Non-pigmented ciliary epithelial cell (primary cell): ENCODE measurements at places on chromosomes 6 and 20.

DNA sequence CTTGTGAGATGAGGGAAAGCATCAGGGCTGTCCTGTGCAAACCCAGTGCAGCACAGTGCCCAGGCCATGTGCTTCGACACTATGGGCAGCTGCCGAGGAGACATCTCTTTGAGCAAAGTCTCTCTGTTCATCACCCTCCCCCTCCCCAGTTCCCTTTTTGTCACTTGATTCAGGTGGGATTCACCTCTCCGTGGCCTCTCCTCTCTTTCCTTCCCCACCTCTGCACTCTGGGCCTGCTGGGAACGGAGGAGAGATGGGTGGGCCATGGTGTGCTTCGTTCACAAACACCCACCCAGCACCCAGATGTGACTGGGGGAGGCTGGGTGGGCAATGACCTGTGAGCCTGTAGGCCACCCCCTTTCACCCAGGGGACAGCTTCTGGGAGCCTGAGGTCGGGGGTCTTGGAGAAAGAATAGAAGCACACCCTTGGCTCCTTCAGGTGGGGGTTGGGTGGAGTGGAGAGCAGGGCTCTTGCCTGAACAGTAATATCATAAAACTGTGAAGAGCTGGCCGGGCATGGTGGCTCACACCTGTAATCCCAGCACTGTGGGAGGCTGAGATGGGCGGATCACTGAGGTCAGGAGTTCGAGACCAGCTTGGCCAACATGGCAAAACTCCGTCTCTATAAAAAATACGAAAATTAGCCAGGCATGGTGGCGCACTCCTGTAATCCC is 33.5 kb upstream of the DLGAP4 start:
- no peak for DNase-seq

GRCh38 chr6:158014505-158015187 is 33.0 kb downstream of the SYNJ2 start:
- DNase-seq = no peak

DNA sequence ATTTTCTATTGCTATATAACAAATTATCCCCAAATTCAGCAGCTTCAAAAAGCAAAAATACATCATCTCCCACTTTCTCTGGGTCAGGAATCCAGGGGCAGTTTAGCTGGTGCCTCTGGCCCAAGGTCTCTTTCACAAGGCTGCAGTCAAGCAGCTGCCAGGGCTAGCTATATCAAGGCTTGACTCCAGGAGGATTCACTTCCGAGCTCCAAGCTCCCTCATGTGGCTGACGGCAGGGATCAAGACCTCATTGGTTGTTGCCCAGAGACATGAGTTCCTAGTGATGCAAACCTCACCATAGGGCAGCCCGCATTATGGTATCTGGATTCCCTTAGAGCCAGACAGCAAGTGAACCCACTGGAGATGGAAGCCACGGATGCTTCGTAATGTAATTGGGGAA is 1.3 kb upstream of the VNN1 start:
- DNase-seq = peak; percentile 41

DNA sequence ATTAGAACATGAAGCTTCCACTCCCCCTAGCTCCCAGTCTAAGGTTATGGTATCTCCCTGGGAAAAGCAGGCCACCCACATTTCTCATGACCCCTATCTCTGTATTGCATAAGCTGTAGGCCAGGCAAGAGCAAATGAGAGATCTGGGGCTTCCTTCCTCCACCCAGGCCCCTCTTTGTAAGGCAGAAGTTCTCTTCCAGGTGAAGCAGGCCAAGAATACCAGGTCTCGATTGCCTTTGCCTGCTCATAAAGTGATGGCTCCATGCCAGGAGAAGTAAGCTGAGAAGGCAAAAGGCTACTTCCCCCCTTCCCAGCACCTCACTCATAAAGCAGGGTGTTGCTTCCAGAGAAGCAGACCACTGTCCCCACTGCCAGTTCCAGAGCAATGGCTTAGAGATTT is 144.1 kb upstream of the KCNK16 start:
- DNase-seq = no peak

GRCh38 chr6:35497571-35498421 is 917 bp upstream of the TEAD3 start:
- DNase-seq = no peak

DNA sequence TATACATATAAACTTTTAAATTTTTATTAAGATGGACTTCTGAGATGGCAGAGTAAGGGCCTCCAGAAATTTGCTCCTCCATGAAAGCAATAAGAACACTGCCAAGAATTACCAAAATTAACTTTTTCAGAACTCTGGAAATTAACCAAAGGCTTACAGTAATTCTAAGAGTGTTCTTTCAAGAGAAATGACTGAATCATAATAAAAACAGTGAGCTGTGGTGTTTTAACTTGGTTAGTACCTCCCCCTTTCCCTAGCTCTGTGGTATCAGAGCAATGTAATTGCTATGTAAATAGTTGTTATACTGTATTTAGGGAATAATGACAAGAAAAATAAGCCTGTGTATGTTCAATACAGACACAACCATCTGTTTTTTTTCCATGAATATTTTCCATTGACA is 19.0 kb downstream of the HECA start:
- DNase-seq = no peak

DNA sequence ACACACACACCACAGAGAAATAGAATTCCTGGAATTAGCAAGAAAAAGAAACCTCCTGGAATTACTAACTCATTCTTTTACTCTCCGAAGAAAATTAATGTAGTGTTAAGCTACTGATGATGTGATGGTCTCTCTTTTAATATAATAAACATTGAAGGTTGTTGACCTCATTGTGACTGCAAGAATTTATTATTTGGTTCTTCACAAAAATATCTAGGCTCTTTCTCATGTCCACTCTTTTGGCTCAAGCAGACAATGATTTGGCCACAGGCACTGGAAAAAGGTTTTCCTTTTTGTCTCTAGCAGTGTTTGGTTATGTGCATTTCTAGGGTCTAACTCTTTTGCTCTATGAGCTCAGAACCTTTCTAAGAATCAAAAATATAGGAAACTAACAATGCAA is 811.9 kb downstream of the TENT5A start:
- DNase-seq = no peak

- no peak for DNase-seq
Measured at GRCh38 chr20:62159839-62160238, 16.3 kb downstream of the SS18L1 start.

DNA sequence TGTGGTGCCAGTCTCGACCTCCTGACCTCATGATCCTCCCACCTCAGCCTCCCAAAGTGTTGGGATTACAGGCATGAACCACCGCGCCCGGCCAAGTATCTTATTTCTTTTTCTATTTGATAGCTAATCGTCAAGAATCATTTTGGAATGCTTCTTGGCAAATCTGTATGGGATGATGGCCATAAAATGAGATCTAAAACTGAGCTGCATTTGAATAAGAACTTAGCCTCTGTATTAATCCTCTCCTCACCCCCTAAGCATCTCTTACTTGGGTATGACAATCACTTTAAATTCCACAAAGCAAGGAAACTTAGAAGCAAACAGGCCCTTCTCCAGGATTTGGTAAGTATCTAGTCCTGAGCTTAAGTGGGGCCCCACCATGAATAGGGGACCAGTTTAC is 108.9 kb upstream of the BTBD3 start:
- DNase-seq = no peak

DNA sequence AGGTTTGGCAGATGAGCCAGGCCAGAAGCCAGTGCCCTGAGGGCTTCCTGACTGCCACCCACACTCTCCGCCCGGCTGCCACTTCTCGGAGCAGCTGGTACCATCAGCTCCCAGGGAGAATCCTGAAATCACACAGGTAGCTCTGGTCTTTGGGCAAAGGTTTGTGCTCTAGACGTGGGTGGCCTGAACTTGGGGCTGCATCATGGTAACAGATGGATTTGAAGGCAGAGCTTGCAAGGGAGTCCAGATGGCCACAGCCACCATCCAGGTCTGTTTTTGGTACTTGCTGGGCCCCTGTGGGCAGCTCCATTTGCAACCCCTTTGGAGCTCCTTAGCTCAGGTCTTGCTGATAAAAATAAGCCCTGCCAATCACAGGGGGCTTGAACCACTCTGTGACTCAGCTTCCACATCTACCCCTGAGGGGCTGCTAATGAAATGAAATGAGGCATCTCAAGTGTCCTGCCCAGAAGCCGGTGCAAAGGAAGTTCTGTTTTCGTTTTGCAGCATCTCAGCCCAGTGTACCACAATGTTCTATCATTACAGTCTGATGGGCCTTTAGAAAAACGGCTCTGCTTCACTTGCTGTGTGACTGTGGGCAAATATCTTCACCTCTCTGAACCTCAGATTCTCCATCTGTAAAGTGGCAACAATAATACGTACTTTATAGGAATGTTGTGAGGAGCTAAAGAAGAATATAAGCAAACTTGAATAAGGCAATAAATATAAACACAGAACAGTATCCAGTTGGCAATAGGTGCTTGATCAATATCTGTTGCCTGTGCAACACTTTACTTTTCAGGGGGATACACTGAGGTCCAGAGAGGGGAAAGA is 25.1 kb upstream of the CDH22 start:
- DNase-seq = no peak

DNA sequence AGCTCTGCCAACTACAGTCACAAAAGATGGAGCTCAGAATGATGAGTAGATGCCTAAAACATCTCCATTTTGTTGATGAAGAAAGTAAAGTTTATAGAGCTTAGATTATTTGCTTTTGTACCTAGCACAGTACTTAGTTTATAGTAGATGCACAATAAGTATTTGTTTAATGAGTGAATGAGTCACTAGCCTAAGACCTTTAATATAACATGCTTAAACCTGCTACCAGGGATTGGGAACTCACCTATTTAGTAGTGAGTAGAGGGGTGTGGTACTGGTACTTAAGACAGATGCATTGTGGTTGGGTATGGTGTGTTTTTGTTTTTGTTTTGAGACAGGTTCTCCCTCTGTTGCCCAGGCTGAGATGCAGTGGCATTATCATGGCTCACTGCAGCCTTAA is 35.8 kb downstream of the TRIM38 start:
- no peak for DNase-seq

DNA sequence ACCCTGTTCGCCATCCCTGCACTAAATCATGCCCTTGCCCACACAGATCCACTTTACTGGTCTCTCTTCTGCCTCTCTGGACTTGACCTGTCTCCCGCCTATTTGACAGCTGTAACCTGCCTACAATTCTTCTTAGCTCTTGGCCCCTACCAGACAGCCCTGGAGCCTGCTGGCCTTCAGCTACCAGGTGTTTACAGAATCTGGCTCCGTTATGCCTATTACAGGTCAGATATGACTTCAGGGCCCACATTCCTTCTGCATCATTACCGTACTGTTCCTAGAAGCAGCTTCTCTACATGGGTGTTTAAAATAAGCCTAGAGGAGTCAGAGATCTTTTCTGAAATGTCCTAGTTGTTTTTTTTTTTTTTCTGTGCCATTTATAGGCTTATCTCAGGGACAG is 45.4 kb upstream of the CCN6 start:
- DNase-seq = no peak

DNA sequence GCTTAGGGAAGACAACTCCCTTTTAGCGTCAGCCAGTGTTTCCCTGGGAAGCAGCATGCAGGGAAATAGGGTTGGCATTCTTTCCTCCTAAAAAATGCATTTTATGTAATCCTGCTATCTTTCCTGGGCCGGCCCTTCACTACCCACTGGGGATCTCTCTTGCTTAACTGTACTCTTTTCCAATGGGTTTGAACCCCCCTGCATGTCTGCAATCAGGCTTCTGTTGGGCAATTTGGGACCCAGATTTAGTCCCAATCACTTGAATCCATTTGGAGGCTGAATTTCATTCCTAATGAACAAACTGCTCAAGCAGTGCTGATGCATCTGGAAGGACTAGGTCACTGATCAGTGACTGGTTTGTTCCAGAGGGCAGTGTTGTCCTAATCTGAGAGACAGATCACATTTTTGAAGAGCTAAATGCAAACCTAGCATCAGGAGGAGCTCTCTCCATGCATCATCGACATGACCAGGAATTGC is 152.0 kb downstream of the TSHZ2 start:
- no peak for DNase-seq

- no peak for DNase-seq
Measured at GRCh38 chr20:51384875-51385274, 157.6 kb downstream of the NFATC2 start.

GRCh38 chr6:143842461-143842901 is 657 bp upstream of the LTV1 start:
- DNase-seq = peak; percentile 11

- DNase-seq = no peak
Measured at GRCh38 chr6:66289889-66290288, 582.9 kb upstream of the EYS start.

DNA sequence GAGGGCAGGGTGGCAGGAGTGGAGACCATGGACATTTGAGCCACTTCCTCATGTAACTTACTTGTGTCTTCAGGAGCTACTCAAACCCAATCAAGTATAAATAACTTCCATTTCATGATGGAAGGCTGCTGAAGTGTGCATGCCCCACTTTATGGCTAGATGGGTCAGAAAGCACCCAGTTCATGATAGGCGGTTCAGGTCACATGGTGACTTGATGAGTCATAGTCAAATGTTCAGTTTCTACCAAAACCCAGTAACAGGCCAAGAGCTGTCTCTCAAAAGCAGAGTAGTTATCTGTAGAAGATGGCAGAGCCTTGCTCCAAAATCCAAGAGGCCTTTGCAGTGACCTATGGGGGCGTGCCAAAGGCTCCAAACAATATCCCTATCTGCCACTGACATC is 133.7 kb upstream of the TENT5A start:
- DNase-seq = no peak

GRCh38 chr20:51388756-51389542 is 153.6 kb downstream of the NFATC2 start:
- no peak for DNase-seq

DNA sequence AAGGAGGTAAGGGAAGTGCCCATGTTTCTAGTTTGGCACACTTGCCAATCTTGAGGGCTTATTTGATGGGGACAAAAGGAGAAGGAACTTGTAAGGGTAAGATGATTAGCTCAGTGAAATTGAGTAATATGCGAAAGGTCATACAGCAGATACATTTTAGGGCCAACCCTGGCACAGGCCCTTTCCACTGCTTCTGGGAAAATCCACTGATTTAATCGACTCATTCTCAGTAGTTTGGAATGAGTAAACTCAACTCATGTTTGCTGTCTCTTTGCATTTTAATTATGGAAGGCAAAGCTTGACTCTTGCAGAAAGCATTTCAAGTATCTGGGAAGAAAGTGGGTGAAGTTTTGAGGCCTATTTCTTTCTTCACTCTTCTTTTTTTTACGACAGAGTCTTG is 20.0 kb downstream of the PHF20 start:
- DNase-seq = no peak
